ENCODE measurements at places on chromosomes 7 and 10.

- no peak for DNase-seq
Measured at GRCh38 chr7:78280276-78280675, 481.7 kb downstream of the PHTF2 start.

DNA sequence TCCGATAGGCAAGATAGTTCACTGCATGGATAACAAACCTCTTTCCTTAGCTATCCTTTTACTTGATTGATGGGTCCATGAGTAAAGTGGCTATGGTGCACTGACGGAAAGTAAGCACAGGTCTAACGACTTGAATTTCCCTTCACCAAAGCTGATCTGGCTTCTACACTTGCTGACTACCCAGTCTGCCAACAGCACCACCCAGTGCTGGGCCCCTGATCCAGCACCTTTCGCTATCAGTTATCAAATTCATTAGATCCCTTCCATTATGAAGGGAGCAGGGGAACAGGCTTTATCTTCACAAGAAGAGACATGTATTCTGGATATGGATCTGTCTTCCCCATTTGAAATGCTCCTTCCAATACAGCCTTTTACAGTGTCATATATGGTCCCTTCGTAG lies 855.9 kb downstream of the GRID1 start:
- no peak for DNase-seq

GRCh38 chr10:130137090-130137448 lies 878 bp downstream of the GLRX3 start:
- DNase-seq: no peak

DNA sequence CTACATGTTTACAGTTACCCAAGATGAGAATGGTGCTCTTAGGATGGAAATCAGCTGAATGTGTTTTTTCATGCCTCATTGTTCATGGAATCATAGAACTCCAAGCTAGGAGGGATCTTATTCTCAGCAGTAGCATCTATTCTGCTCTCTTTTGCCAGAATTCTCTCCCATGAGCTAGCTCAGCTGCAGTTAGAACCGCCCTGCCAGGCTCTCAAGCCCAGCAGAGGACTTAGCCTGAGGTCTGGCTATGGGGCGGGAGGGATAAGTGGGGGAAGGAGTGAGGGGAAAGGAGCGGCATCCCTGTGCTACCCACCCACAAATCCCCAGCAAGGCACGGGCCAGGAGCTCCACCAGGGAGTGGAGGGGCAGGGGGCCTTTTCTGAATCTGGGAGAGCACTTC lies 120.7 kb upstream of the PLXNA4 start:
- no peak for DNase-seq

- DNase-seq: no peak
Measured at GRCh38 chr7:776992-777727, 50.1 kb upstream of the PRKAR1B start.

GRCh38 chr7:5586279-5586962 lies 162.8 kb upstream of the TNRC18 start:
- DNase-seq: no peak

DNA sequence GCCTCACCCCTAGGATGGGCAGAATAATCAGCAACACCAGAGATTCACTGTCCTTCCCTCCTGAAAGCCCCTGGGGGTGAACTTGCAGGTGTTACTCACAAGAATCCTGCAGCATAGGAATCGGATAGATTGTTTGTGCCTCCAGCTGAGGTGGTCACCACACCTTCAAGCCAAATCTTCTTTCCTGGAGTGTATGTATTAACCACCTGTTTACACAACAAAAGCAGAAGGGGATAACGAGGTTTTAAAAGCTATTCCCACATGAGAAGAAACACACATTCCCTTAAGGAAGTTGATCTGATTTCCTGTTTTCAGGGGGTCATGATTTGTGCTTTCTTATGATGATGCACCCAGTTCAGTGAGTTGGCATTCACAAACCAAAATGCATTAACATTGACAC lies 173.8 kb upstream of the HPS1 start:
- DNase-seq: no peak

DNA sequence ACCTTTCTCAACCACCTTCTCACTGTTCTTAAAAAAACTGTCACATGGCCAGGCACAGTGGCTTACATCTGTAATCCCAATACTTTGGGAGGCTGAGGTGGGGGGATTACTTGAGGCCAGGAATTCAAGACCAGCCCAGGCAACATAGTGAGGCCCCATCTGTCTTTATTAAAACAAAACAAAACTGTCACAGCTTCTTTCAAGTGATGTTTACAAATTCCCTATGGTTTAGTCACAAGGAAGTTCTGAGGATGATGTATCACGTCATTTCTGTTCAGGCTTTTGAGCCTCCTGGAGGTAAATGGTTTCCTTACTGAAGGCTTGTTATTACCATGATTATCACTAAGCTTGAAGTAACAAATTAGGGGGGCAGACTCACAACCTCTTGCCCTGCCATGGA lies 186.2 kb downstream of the CFTR start:
- DNase-seq: no peak

- no peak for DNase-seq
Measured at GRCh38 chr7:91045606-91046005, 218.6 kb upstream of the FZD1 start.

DNA sequence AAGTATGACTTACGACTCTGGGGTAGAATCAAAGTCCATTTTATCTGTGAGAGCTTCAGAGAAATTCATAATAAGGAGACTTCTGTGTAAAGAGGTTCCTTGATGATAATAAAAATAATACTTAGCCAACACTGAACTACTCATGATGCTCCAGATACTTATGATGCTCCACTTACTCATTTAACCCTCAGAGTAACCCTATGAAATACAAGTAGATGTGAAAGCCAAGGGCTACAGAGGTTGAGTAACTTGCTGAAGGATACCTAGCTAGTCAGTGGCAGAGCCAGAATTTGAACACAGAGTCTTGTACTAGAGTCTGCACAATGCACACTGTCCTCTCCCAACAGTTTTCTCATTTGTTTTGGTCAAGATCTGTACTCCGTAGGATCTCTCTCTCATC lies 89.5 kb downstream of the HECW1 start:
- no peak for DNase-seq

- DNase-seq: no peak
Measured at GRCh38 chr7:104264285-104264684, 56.5 kb upstream of the ORC5 start.

DNA sequence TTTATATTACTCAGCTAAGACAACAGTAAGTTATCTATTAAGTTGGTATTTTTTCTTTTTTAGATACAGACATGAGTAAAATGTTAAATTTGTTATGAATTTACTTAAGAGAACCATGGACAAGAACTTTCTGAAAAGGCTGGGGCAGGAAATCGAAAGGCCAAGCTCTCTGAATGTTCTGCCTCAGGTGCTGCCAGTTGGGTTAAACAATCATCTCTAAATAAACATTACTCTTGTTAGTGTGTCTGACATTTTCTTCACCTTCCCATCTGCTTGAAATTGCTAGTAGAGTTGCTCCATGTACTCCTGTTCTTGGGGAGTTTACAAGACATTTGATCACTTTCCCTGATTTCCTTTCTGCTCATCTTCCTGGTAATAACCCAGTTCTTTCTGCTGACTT lies 87.5 kb downstream of the ANKRD7 start:
- no peak for DNase-seq

GRCh38 chr7:130087364-130087763 lies 17.0 kb downstream of the KLHDC10 start:
- no peak for DNase-seq

- DNase-seq: no peak
Measured at GRCh38 chr10:92045641-92046106, 122.1 kb downstream of the BTAF1 start.

GRCh38 chr10:129703287-129704137 lies 236.5 kb downstream of the MGMT start:
- no peak for DNase-seq

DNA sequence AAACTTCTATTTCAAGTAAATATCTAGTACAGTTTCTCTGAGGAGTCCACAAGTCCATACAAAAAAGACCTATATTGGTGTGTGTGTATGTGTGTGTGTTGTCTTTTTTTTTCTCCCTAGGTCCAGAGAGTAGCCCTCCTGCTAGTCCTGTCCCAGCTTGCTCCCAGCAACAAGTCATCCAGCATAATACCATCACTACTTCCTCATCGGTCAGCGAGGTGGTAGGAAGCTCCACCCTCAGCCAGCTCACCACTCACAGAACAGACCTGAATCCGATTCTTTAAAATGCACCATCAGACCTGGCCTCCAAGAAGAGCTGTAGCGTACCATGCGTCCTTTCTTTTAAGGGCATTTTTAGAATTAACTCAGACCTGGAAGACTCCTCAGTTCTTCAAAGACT lies 139.1 kb downstream of the TRIL start:
- DNase-seq: no peak

GRCh38 chr7:117582219-117582704 lies 102.4 kb downstream of the CFTR start:
- DNase-seq: no peak

DNA sequence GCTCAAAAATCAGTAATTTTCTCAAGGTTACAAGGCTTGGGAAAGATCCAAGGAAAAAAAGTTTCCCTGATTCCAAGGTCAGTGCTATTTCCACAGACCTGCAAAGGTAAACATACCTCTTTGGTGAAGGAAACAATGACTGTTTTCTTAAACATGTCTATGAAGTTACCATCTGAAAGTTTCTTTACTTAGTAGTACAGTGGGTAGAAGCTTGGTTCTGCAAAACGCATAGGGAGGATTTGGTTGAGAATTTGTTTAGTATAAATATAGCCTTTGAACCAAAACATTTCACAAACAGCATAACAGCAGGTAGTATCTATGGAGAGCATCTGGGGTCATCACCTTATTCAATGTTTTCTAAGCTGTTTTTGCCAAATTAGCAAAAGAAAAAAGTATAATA lies 169.6 kb downstream of the CCSER2 start:
- no peak for DNase-seq

DNA sequence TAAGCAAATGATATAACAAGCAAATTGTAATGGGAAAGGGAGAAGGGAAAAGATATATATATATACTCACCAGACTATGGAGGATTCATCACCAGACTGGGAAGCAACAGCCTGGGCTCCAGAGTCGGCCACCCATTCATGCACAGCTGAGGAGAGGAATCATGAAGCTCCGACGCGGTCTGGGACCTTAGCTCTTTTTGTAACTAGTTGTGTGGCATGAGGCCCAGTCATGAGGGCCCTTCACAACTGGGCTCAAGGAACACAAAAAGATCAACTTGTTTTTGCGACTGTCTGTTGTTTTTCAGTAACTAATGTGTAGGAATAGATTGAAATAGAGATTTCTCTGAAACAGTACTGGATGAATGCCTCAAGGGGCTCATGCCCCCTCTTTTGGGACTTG lies 911.2 kb downstream of the TYW1 start:
- no peak for DNase-seq

DNA sequence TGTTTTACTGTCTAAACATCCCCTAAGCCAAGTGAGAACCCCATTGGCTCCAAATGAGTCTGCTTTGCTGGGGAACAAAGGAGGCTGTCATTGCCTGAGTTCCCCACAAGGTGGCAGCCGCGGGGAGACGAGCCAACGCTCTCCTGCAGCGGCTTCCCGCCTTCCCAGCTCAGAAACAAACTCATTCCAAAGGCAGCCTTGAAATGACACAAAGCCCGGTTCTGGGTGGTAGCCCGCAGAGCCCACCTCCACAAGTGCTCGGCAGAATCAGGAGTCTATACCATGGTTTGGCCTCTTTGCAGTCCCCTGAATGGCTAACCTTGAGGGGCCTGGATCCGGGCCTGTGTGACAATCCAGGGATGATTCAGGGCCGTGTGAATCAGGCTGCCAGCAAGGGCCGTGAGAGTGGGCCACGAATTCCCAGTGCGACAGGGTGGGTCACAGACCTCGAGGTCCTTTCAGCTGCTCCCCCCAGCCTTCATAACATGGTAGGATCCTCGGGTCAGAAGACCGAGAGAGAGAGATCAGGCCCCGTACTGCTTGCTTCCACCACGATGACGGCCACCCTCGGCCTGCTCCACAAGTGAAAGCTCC lies 79.7 kb downstream of the DLG5 start:
- DNase-seq: peak; percentile 85

- no peak for DNase-seq
Measured at GRCh38 chr7:130941322-130942210, 207.6 kb upstream of the KLF14 start.

- DNase-seq: no peak
Measured at GRCh38 chr10:107144490-107144889, 20.0 kb downstream of the SORCS1 start.

- DNase-seq: no peak
Measured at GRCh38 chr10:85946713-85947326, 419.8 kb downstream of the GRID1 start.

- DNase-seq: no peak
Measured at GRCh38 chr7:71301167-71301566, 169.2 kb downstream of the GALNT17 start.

DNA sequence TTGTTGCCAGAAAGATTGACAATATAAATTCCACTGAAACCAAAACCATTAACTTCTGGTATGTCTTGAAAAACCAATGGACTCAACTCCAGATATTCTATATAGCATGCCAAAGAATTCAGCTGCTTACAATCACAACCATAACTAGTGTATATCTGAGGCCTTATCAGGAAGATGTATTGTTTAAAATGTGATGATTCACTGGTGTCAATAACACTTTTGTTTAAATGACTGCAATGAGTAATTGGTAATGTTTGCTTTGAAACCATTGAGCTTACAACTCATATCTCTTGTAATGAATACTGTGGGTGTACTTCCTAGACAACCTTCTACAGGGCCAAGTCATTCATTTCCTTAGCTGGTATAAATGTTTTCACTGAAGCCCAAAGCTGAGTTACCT lies 727.9 kb upstream of the KCND2 start:
- DNase-seq: no peak

GRCh38 chr10:110220398-110220797 lies 13.0 kb downstream of the MXI1 start:
- DNase-seq: no peak

DNA sequence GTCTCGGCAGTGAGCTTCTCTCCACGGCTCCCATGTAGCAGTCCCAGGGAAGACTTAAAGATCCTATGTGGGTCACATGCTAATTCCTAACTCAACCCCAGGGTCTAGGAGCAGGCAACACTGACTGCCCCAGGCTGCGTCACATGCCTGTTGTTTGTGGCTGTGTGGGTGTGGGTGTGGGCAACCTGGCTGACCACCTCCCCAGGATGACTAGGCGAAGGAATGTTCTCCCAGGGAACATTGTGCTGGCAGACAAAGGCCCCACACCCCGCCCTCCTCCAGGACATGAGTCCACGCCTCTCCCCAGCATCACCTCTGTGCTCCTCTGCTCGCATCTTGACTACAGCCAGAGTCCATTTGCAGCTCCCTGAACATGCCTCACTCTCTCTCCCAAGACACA lies 30.3 kb downstream of the SLC29A3 start:
- no peak for DNase-seq

GRCh38 chr10:21803374-21803773 lies 200.2 kb downstream of the DNAJC1 start:
- DNase-seq: no peak

GRCh38 chr7:95863-96260 lies 96.5 kb upstream of the FAM20C start:
- no peak for DNase-seq
